ENCODE measurements at places on chromosomes 4 and X.

GRCh38 chr4:107712236-107712635, 7.8 kb downstream of the PAPSS1 start:
- DNase-seq = no peak

GRCh38 chrX:56569378-56570057, 6.1 kb downstream of the UBQLN2 start:
- DNase-seq = no peak

DNA sequence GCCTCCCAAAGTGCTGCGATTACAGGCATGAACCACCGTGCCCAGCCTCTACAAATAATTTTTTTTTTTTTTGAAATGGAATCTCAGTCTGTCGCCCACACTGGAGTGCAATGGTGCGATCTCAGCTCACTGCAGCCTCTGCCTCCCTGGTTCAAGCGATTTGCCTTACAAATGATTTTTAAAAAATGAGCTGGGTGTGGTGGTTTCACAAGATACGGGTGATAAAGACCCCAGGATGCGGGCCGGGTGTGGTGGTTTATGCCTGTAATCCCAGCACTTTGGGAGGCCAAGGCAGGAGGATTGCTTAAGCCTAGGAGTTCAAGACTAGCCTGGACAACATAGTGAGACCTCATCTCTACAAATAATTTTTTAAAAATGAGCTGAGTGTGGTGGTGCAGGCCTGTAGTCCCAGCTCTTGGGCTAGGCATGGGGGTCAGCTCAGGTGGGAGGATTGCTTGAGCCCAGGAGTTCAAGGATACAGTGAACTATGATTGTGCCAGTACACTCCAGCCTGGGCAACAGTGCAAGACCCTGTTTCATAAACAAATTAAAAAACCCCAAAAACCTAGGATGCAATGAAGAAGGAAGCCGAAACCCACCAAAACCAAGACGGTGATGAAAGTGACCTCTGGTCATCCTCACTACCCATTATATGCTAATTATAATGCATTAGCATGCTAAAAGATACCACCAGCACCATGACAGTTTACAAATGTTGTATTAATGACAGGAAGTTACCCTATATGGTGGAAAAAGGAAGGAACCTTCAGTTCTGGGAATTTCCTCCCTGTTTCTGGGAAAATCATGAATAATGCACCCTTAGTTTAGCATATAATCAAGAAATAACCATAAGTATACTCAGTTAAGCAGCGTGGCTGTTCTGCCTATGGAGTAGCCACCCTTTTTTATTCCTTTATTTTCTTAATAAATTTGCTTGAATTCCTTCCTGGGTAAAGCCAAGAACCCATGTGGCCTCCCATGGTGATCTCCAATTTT, 27.7 kb downstream of the PDGFRA start:
- DNase-seq = no peak

DNA sequence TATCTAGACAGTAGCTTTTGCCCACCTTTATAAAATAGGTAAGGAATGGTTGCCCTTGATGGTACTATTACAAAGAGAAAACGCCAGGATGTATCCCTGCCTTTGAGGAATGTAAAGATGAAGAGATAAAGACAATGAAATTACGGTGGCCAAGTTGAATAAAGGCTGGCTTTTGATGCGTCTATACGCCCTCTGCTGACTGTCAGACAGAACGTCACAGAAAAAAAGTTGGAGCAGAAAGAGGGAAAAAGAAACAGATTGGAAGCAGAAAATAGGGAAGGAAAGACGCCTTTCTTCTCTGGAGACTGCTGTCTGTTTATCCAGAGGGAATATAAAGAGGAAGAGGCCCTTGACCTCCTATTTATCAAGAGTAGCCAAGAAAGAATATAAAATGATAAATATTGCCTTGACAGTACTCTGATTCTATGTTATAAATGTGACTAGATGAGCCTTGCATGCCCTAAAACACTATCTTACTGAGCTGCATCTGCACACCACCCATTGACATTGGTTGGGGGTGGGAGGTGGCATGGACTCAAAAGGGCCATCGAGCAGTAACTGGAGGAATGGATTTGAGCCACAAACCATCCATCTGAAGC, 30.6 kb downstream of the PCDH19 start:
- DNase-seq = no peak

DNA sequence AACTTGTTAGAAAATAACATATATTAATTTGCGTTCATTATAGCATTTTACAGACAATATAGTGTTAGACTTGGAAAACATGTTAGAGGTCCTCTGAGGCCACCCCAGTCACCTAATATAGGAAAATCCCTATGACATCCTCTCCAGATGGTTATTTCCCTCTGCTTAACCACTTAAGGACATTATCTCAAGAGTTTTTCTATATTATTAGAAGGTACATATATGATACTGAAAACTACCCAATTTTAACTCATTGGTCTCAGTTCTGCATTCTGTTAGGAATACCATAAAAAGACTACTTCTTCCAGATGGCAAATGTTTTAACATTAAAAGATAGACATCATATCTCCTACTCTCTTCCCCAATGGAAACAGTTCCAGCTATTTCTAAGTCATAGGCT, 21.4 kb downstream of the PTPN13 start:
- DNase-seq = no peak

- no peak for DNase-seq
Observed at GRCh38 chr4:96150466-96150865, 310.6 kb downstream of the PDHA2 start.

GRCh38 chr4:158208963-158209640, 1.2 kb upstream of the TMEM144 start:
- DNase-seq = peak; percentile 9

DNA sequence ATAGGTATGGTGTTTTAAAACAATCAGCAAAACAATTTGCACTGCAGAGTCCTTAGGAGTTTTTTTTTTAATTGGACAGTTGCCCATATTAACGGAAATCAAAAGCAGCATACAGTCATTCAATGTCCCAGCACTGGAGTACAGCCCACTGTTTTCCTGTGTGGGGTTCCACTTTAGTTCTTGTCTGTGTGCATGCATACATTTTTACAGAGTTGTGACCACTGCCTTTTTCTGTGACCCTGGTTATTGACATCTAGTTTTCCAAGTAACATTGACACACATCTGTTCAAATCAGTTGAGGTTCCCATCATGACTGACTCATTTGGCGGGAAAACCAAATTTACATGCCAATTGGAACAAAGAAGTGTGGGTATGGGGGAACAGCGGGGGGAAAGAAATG, 83.3 kb downstream of the HPRT1 start:
- DNase-seq = no peak

All from CD4-positive, alpha-beta T cell treated with Interleukin-12 subunit alpha and Interleukin-12 subunit beta, for 1 hour (primary cell).